ENCODE measurements at places on chromosomes 16 and 17.

GRCh38 chr17:77968788-77969187, 10.3 kb downstream of the TNRC6C start:
- no peak for DNase-seq

- DNase-seq, result no peak
Measured at GRCh38 chr16:4303973-4304372, 11.9 kb upstream of the GLIS2 start.

GRCh38 chr16:35725949-35726348, 2266.5 kb downstream of the TP53TG3F start:
- DNase-seq, result no peak

DNA sequence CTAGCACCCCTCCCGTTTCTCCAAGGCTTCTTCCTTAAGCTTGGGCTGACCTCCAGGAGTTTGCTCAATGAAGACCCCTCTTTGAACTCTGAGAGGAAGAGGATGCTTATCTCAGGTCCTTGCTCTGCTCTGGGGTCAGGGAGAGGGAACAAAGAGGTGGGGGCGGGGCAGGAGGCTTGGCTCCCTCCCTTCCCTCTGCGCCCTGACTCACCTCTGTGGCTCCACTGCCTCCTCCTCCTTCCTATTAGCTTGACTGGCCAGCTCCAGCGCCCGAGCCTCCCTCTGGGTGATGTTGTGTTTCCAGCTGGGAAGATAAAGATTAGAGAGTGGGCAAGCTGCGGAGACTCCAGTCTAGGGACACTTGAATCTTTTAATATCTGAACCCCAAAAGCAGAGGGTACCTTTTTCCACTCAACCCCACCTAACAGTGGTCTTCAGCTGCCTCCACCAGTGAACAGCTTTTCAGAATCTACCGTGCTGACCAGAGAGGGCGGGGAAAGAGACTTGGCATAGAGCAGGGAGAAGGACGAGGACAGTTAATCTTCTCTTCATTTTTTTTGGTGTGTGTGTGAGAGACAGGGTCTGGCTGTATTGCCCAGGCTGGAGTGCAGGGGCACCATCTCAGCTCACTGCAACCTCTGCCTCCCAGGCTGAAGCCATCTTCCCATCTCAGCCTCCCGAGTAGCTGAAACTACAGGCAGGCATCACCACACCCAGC, 6.7 kb downstream of the GIP start:
- no peak for DNase-seq

GRCh38 chr17:10081571-10082169, 116.7 kb downstream of the GAS7 start:
- DNase-seq, result no peak

DNA sequence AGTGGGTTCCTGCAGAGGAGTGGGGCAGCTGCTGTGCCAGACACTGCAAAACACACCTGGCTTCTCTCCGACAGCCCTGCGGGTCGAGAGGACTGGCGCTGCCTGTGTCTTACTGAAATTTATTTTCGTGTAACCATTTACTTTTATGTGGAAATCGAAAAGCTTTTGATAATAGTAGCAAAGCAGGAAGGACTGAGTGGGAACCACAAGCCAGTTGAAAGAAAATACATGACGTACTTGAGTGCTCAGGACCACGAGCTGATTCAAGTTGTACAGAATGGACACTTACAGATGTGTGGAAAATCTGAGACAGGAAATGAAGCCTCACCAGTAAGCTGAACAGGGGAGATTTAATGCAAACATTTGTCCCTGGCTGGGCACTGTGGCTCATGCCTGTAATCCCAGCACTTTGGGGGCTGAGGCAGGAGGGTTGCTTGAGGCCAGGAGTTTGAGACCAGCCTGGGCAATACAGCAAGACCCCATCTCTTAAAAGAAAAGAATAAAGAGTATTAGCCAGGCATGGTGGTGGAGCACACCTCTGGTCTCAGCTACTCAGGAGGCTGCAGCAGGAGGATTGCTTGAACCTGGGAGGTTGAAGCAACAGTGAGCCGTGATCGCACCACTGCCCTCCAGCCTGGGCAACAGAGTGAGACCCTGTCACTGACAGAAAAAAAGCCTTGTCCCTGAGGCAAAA, 11.3 kb upstream of the RPL13 start:
- DNase-seq, result no peak

DNA sequence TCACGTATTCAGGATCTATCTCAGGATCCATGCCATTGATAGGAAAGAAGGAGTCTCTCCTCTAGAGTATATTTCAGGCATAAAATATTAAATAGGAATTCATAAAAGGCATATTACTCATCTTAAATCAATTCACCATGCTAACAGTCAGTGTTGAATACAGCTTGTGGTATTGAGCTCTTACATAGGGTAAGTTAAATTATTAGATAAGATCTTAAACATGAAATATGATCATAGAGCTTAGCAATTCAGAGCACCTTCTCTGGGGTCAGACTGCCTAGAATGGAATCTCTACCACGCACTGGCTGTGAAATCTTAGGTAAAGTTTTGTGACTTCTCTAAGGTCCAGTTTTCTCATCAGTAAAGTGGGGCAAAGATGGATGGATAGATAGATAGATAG, 20.7 kb downstream of the MARCHF10 start:
- DNase-seq, result no peak
